Activated gamma-delta T cell treated with Interleukin-2 at 50 U/mL for 16 hours (primary cell): ENCODE measurements at places on chromosomes 1 and 21.

GRCh38 chr1:11617314-11617713 is 36.9 kb downstream of the FBXO2 start:
- DNase-seq = no peak

GRCh38 chr1:110714374-110714995 is 39.7 kb upstream of the KCNA3 start:
- no peak for DNase-seq

DNA sequence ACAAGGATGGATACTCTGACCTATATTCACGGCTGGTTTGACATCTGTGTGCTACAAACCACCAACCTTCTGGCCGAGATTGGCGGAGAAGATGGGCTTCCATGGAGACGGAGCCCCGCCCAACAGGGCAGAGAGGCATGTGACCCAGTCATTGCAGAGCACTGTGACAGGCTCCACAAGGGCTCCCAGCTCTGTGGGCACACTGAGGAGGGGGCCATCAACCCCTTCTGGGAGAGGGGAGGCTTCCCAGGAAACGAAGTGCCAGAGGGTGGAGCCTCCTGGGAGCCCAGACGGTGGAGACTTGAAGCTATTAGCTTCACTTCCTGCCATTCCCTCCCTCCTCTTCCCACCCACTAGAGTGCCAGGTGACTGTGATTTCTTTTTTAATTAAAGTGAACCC is 71.6 kb upstream of the IFFO2 start:
- no peak for DNase-seq

DNA sequence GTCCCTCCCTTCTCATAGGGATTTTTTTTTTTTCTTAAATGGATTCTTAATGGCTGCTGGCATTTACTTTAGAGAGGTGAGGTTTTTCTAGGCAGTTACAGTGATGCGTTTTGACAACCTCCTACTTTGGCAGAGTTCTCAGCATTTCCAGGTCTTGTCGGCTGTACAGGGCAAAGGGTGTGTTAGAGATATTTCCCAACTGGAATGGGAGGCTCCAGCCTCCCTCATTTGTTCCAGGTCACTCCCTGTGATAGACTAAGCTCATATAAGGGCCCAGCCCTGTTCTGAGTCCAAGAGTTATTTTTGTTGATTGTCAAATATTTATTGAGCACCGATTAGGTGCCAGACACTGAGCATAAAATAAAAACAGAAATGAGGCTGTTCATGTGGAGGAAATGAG is 7.6 kb upstream of the XKR8 start:
- DNase-seq = no peak
